ENCODE measurements at places on chromosomes 4 and X.

DNA sequence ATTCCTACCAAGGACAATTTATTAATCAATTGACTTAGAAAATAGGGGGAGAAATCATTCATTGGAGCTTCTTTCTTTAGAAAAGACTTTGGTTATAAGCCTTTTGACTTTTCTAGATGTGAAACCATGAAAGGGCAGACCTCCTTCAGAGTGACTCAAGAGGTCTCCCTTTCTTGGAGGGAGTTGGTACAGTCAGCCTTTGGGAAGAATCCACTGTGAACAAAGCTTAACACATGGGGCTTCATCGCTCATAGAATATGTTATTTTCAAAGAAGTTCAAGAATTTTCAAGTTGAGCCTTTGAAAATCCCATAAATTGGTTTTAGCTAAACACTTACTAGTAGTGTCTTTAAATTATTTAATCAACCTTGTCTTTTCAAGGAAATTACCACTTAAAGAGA is 28.0 kb downstream of the RIPPLY1 start:
- DNase-seq, result no peak

- no peak for DNase-seq
Measured at GRCh38 chr4:116529129-116529528, 556.2 kb downstream of the TRAM1L1 start.

DNA sequence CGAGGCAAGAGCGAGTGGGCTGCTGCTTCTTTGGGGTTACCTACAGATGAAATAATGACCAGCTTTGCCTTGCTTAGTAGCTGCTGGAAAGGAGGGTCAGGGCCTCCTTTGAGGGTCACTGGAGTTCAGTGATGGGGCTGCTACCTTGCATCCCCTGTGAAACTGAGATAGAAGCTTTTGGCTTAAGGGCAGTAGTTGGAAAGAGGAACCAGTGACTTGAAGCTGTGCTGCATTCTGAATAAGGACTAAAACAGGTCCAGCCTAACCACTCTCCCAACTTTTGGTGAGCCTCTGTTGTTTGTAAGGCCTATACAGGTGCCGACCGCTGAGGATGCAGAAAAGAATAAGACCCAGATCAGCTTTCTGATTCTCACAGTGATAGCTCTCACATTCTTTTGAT is 41.2 kb downstream of the RASL11B start:
- no peak for DNase-seq

- DNase-seq, result no peak
Measured at GRCh38 chr4:132437117-132437516, 712.0 kb upstream of the PCDH10 start.

DNA sequence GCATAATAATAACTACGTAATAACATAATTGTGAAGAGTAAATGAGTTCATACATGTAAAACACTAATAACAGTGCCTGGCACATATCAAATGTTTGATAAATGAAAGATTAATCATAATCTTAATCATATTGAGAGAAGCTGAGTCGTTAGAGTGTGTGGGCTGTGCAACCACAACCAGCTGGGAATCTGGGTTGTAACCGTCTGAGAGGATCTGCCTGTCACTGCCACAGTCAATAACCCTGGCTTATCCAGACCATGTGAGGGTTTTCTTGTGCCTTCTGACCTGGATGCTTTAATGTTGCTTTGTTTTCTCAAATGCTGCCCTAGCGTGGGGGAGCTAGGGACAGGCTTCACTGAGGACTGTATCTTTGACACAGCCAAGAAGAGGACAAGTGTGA is 73.9 kb downstream of the TRPC5 start:
- no peak for DNase-seq

DNA sequence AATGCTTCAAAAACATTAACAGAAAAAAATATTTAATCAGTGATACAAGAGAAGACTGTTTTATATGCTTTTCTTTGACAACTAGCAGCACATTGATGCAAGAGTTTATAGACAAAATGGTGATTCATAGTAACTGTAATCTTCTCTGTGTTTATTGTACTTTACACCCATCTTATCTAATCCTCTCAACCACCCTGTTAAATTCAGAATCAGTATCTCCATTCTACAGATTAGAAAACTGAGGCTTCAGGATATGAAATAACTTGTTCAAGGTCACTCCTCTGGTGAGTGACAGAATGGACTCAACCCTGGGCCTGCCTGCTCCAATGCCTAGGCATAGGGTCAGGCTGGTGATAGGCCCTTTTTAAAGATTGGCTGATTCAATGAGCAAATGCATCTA is 26.1 kb upstream of the TMEM184C start:
- no peak for DNase-seq

DNA sequence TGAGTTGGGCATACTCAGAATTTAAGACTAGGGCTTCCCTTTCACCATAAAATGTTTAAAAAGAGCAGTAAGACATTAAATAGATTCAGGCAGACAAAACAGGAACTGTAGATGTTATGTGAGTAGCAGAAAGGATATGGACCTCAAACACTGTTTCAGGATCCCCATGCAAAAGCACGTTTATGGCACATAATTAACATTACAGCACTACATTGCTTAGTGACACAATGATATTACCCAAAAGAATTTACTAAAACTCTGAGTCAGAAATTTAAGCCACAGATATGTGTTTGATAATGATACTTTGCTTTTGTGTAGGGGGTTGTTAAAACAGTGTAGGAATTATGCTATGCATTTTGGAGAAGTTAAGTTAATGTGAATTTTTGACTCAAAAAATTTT is 266.3 kb downstream of the PDGFC start:
- no peak for DNase-seq

DNA sequence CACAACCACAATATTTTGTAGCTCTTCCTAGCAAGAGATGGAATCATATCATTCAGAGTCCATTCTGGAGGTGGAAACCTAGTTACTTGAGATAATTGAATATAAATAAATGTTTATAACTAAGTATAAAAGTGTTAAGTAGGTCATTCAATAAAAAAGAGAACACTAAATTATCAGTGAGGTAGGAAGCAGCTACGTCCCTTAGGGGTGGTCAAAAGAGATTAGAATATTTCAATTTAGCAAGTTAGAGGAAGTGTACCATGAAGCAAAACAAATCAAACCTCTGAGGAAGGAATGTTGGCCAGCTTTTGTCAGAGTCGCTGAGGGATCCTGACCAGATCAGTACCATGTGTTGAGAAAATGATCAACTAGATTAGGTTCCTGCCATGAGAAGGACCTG is 38.0 kb downstream of the GK2 start:
- no peak for DNase-seq

- DNase-seq, result no peak
Measured at GRCh38 chr4:10670321-10670720, 14.2 kb downstream of the CLNK start.

DNA sequence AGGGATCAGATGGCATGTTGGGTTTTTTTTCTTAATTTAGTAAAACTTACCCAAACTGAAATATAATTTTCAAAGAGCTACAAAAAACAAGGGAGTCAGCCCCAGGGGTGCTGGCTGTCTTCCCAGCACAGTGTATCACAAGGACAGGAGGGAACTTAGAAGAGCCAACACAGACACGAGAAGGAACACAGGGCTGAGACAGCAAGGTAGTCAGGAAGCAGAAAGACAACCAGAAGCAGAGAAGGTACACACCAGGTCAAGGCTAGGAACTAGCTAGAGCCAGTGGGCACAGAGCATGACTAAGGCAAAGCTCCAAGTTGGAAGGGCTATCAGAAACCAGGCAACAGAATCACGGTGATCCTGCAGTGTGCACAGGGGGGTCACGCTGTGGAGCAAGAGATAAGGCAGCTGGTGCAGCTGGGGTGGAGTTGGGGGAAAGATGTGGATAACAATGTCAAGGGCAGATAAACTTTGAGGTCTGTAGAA is 168.7 kb downstream of the NR3C2 start:
- no peak for DNase-seq

DNA sequence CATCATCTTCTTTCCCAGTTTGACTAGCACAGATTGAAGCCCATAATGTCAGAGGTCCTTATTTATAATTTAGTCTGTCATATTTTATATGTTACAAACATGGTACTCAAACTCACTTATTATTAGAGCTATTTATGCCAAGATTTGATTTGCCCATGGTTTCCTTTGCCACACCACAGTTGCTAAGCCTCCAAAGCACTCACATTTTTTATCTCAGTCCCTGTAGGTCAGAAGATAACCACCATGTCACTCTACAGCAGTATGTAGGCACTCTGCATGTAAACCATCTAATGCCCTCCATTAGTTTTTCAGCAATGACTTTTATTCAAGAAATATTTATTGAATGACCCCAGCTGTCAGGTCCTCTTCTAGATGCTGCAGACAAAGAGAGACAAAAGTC is 6.7 kb downstream of the STATH start:
- no peak for DNase-seq

DNA sequence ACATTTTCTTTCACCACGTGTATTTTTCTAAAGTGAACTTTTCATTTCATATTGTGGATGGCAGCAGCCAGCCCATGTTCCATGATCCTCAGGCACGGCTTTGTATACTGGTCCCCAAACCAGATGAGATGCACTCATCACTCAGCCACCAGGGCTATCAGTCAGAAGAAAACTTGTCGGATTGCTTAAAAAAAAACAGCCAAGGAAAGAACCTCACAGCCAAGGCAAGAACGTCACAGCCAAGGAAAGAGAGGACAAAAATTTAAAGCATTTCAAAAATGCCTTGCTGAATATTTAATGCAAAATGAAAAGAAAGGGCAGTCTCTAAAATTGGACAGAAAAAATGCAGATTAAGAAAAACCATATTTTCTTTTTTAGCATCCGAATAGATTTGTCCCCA is 333.3 kb downstream of the PDGFC start:
- no peak for DNase-seq

DNA sequence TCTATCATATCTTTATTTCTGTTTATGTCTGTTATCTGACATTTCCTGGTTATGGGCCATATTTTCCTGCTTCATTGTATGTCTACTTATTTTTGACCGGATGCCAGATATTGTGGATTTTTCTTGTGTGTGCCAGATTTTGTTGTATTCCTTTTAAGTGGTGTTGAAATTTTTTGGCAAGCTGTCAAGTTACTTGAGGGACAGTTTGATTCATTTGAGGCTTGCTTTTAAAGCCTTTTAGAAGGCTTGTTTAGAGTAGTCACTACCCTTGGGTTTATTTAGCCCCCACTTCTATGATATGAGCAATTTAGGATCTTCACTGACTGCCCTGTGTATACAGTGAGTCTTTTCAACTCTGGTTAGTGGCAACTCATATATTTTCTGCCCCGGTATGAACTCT is 29.2 kb upstream of the NPY2R start:
- no peak for DNase-seq

DNA sequence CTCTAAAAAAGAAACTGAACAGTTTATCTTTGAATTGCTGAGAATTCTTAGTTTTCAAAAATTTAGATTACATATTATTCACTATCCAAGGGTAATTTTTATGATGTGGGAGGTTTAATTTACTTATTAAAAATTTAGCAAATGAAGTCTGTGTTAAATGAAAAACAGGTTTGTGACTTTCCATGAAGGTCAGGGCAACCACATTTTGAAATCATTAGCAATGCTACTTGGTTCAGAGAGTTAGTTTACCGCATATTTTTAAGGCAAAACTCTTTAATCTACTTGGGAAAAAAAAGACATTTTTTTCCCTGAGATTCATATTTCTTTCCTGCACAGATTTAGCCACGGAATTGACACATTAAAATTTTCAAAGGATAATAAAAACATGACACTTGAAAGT is 37.3 kb upstream of the PRSS12 start:
- DNase-seq, result no peak

DNA sequence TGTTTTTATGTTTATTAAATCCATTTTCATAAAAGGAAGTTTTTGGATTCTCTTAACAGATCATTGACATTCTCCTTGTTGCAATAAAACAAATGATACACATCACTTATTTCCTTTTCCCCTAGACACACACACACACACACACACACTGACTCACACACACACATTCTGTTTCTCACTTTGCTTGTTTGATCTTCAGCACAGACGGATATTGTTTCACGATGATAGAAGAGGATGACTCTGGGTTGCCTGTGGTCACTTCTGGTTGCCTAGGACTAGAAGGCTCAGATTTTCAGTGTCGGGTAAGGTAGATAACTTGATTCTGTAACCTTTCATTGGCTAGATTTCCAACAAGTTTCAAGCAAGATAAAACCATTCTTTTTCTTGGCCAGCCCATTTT is 356.8 kb downstream of the BMPR1B start:
- DNase-seq, result no peak

DNA sequence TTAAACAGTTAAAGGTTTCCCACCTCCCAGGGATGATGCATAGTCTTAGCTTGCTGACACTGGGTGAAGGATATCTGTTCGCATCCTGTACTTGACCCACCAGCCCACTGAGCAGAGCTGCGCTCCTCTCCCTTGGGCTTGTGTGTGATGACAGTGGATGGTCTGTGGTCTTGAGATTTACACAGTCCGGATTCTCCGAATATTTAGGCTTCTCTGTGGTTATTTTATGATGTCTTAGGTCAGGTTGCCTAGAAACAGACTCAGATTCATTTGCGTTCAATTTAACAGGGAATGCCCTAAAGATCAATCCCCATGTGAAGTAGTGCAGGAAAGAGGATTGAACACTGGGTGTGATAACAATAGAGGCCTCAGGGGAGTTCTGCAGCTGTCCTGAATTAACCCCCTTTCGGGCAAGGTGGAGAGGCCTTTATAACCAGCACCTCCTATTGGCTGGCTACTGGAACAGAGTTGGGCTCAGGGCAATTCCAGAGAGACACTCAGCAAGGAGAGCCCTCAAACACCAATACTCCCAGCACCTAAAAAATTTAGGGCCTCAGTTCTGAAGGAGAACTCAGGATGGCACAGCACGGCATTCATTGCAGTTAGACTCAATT is 653.2 kb upstream of the GALNT7 start:
- DNase-seq, result no peak

DNA sequence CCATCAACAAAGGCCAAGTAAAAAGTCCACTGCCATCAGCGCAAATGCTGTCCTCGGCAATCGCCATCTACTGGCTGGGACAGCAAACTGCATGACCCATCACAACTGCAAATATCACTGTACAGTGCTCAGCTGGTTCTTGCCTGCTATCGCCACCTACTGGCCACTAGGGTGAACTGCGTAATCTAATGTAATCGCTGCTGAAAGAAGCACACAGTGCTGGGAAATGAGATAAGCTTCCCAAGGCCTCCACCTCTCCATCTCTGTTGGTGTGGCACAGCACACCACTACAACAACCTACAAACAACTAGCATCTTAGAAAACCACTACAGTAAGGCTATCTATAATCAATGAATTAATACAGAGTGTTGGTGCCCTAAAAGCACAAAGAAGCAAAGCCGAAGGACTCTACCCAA is 298.3 kb downstream of the TEX13A start:
- peak; percentile 49 for DNase-seq

- peak; percentile 90 for DNase-seq
Measured at GRCh38 chr4:184313702-184314659, 96.3 kb upstream of the ENPP6 start.

DNA sequence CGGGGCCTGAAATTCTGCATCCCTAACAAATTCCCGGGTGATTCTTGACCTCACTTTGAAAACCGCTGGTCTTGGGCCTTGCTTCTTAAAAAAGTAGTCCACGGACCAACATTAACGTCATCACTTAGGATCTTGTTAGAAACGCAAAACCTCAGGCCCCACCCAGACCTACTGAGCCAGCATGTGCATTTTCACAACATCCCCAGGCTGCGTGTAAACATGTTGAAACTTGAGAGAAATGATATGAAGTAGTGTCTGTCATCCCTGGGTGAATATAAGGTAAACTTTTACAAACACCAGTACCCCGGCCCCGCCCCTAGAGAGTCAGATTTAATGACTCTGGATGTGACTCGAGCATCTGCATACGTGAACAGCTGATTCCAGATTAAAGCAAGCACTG is 33.7 kb downstream of the SORBS2 start:
- no peak for DNase-seq
